ENCODE measurements at places on chromosomes 3 and 15.

DNA sequence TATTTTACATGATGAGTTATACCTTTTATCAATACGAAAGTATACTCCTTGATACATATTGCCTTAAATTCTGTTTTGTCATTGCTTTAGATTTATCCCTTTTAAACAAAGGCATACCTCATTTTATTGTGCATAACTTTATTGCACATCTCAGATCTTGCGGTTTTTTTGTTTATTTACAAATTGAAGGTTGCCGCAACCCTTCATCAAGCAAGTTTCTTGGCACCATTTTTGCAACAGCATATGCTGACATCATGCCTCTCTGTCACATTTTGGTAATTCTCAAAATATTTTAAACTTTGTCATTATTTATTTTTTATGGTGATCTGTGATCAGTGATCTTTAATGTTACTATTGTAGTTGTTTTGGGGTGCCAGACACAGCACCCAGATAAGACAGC is 20.9 kb downstream of the SNRK start:
- no peak for DNase-seq

GRCh38 chr15:75639191-75639708 is 774 bp downstream of the IMP3 start:
- no peak for DNase-seq

DNA sequence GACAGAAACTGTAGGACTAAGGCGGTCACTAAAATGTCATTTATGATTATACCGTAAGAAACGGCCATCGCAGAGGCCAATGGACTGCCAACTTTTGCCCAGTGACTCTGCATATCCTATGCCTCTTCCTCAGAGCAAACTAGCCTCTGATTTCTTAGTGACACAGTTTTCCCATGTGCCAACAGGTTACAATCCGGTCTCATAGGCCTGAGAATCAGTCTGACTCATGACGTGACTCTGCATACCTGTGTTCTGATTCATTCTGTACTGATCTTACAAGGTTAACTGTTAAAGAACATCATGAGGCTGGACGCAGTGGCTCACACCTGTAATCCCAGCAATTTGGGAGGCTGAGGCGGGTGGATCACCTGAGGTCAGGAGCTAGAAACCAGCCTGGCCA is 17.8 kb downstream of the RUBCN start:
- DNase-seq: no peak

DNA sequence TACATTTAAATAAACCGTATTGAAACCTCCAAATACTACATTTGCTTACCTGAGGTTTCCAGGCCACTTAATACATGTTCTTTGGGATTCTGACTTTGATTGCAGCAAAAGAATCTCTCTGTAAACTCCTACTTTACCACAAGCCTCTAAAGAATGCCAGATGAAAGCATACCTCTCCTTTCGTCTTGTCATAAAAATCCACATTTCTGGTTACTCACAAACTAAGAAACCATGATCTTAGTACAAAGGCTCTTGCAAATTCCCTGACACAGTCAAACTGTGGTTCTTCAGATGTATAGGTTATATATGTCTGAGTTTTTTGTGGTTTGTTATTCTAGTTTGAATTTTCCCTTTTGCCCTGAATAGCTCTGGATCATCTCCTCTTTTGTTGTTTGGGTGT is 188.4 kb downstream of the RAP2B start:
- DNase-seq: no peak

DNA sequence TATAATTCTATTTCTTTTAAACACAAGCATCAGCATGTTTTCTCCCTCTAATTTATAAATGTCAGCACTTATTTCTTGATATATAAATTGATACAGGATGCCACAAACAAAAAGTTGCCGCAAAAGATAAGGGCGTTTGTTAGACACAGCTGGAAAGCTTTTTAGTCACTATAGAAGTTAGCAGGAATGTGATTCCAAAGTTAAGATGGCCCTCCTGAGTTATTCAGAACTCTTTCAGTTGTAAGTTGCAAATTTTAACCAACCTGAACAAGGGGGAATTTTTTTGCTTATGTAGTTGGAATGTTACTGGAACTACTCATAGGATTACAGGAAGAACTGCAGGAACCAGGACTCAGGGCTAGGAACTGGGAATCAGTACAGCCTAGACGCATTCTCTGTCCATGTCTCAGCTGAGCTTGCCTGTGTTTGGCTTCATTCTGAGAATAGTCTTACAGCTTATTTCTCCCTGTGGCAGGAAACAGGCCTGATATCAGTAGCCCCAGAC is 166.3 kb downstream of the VGLL4 start:
- DNase-seq: no peak

GRCh38 chr3:15339786-15340215 is 7.4 kb upstream of the SH3BP5 start:
- no peak for DNase-seq

DNA sequence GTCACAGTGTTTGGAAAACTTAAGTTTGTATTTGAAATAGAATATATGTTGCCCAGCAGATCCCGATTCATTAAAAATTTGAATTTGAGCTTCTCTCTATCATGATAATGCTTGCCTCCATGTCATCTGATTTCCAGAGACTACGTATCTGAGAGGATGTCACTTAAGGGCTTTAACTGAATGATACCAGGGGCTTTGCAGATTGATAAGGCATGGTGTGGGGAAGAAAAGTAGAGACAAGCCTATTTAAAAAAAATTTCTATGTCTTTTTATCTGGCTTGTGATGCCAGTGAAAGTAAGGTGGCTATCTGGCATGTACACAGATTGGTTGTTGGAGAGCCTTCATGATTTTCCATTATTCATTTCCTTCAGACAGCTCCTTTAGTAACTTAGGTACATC is 72.7 kb downstream of the UBE2E2 start:
- no peak for DNase-seq

All from activated T-helper 1 cell treated with anti-CD3 and anti-CD28 coated beads, Interleukin-2, amount 50 U/mL, for 16 hours (primary cell).